ENCODE measurements at places on chromosomes 16 and 17.

DNA sequence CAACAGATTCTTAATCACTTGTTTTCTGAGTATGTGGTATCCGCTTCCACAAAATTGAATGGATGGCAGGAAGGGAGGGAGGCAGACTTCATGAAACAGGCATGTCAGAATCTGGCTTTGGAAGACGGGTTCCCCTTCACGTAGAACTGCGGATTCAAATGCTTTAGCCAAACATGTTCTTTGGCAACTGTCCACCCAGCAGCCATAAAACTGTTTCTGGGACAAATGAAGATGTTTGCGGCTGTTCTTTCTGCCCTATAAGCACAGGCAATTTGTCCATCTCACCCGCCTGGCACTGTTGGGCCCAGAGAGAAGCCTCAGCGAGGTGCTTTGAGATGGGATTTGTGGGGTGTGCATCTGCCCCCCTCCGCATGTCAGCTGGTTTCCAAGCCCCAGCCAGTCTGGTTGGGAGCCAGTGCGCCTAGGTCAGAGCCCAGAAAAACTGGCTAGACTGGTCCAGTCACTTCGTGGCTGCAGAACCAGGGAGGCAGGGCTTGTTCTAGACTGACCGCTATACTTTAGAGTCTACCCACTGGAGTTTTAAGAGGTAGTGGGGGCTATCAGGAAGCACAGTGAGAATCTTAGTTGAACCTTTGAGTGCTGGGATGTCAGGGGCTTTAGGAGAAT, 6.3 kb downstream of the CRHR1 start:
- DNase-seq: no peak

GRCh38 chr17:72152387-72152929, 31.6 kb downstream of the SOX9 start:
- DNase-seq: no peak

- DNase-seq: no peak
Measured at GRCh38 chr17:16037636-16038035, 38.0 kb downstream of the TTC19 start.

DNA sequence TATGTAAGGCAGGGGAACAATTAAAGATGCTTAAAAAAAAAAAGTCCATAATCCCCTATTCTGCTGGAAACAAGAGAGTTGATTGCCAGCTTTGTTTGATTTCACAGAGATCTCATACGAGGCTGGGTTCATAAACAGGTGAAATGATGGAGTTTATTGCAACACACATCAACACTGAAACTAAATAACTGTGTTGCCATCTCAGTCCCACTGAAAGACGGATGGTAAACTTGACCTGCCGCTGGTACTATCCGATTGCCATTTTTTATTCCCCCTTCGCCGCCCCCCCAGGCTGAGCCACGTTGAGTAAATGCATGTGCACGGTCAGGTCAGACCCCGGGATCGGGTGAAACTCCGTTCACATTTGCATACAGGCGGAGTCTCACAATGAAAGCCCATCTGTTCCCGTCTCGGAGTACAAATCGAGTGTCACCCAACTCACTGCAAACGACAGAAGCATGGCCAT, 119.2 kb downstream of the SKAP1 start:
- DNase-seq: no peak
